AG08396 (cell line): ENCODE measurements at places on chromosomes 7 and 10.

DNA sequence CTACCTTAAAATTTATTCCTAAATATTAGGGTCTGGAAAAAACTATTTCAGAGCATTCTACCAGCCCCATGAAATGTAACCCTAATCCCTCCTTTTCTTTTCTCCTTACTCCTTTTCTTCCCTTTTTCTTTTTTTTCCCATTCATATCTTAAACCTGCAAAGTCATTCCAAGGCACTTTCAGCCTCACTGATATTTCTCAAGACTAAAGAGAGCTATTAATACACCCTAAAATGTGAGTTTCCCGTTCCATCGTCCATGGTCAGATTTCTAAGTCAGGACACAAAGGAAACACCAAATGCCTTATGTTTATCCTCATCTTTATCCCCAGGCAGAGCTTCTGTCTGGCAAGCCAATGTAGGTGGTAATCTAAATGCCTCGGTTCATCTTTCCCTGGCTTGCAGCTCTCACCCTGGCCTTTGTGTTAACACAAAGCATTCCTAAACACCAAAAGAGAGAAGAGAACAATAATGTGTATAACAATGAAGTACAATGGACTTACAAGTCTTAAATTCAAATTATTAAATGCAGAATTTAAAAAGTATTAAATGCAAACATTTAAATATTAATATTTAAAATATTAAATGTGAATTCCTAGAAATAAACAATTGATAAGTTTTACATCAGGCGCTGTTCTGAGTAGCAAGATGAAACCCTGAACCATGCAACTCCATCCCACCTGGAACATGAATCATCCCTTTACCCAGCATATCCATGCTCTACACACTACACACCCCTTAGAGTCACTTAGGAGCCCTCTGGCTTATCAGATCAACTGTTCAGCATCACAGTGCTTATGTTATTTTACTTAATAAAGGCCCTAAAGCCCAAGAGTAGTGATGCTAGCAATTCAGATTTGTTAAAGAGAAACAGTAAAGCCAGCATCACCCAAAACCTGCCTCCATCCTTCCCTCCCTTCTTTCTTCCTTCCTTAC lies 26.8 kb downstream of the MICU1 start:
- no peak for DNase-seq

DNA sequence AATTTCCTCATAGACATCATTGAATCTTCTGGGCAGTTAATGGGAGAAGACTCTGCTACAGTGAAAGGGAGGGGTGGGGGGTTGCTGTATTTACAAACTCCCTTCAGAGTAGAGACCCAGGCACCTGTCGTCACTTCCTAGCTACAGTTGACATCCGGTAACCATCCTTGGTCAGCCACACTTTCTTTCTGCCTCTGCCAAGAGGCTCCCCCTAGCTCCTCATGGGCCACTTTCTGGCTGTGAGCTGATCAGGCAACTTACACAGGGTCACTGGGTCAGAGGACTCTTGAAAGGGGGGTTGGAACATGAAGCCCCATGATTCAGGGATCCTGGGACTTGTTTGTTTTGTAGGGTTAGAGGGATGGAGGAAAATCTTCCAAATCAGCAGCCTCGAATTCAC lies 1.2 kb downstream of the TECPR1 start:
- DNase-seq = peak; percentile 7

GRCh38 chr7:70920876-70921275 lies 211.1 kb upstream of the GALNT17 start:
- no peak for DNase-seq

- DNase-seq = no peak
Measured at GRCh38 chr7:99011706-99012404, 132.1 kb downstream of the SMURF1 start.

DNA sequence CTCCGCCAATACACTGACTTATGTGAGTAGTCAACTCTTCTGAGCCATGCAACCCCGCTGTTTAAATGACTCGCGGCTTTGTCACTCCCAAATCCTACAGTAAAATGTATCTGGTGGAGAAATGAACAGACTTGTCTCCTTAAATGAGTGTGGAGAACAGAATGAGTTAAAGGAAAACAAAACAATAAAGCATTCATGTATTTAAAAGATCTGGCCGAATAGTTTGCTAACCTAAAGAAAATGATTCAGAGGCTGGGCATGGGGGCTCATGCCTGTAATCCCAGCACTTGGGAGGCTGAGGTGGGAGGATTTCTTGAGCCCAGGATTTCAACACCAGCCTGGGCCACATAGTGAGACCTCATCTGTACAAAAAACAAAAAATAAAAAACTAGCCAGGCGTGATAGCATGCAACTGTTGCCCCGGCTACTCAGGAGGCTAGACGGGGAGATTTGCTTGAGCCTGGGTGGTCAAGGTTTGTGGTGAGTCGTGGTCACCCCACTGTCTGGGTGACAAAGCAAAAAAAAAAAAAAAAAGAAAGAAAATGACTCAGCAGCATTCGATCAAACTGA lies 86.5 kb upstream of the PFKP start:
- DNase-seq = no peak

DNA sequence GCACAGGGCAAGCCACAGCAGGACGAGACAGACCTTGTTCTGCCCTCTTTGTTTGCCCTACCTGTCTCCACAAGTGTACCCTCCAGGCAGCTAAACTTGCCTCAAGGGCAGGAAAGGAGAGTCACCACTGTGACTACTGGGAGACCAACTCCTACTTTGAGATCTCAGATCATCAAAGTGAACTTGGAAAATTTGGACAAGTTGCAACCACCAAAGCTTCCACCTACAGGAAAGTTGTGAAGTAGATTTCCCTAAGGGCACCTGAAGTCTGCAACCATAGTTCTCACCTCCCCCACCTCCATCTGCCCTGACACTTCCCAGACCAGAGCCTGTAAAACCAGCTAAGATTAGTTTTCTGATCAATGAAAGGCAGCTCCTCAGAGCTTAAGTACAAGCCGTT lies 2.5 kb upstream of the WDR91 start:
- DNase-seq = no peak

GRCh38 chr7:120303105-120303504 lies 30.1 kb downstream of the KCND2 start:
- DNase-seq = no peak

- DNase-seq = no peak
Measured at GRCh38 chr7:69787736-69788431, 189.6 kb downstream of the AUTS2 start.

DNA sequence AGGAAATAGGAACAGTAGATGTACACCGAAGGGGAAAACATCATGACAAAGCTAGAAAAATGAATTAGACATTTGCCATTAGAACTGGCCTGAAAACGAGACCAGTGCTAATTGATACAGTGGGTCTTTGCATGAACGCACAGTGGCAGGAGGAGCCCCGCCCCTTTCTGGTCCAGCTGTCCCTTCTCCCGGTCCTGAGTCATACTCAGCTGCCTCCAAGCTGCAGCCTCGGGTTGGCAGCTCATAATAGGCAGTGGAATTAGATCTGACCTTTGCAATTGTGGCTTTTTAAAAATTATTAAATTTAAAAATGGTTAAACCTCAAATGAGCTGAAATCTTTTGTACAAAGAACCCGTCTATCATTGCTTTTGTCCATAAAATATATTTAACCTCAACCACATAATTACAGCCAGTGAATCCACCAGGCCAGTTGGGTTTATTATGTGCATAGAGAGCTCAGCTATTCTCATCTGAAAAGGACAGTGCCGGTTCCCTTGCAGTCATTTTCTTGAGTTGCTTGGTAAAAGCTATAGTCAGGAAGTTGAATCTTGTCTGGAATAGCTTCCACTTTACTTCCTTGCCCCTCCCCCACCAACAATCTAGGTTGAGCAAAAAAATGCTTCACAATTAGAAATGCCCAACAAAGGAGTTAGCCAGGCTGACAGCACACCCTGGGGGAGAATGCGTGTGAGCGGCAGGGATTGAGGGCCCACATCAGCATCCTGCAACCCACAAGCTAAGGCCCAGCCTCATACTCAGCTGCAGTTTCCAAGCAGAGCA lies 147.1 kb downstream of the BUB3 start:
- DNase-seq = peak; percentile 46

DNA sequence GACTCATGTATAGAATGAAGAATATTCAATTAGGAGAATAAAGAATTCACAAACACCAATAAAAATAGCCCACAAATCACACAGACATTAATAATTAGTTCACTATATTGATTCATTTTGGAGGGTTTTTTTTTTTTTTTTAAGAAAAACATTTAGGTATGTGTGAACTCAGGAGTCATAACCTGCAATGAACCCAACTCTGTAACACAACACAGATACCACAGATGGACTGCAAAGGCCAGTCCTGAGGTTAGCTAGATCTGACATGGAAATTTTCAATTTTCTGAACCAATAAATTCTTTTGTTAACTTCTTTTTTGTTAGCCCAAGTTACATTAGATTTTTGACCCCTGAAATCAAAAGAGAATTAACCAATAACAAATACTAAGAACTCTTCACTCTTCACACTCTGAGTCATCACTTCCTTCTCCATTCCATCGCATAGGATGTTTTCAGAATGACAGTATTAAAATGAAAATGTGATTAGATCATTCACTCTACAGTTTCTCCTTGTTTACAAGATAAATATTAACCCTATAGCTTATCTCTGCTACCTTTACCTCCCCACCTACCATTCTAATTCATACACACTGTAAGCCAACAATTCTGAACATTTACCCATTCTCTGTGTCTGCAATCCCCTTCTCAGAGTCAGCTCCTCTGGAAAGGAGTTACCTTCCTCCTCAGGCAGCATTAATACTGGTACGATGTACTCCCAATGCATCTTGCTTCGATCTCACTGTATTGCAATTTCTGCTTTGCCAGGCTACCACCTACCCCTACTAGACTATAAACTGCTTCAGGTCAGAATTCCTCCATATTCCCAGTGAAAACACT lies 141.5 kb downstream of the LRRN3 start:
- DNase-seq = peak; percentile 23

DNA sequence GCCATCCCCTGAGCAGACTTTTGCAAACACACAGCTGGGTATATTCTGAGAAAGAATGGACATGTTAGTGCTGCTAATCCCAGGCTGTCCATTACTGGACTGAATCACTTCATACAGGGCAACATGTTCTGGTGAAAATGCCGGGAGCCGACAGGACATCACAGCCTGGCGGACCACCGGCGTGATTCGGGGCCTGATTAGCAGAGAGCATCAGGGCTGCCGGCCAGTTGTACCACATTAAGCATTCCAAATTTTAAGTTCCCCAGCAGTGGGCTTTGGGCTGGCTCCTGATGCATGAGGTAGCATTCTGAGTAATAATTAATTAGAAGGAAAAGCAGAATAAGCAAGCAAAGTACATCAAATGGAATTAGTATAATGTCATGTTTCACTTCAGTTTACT lies 229.0 kb downstream of the GRID1 start:
- DNase-seq = no peak

- DNase-seq = no peak
Measured at GRCh38 chr10:74380795-74381194, 229.8 kb downstream of the ADK start.

DNA sequence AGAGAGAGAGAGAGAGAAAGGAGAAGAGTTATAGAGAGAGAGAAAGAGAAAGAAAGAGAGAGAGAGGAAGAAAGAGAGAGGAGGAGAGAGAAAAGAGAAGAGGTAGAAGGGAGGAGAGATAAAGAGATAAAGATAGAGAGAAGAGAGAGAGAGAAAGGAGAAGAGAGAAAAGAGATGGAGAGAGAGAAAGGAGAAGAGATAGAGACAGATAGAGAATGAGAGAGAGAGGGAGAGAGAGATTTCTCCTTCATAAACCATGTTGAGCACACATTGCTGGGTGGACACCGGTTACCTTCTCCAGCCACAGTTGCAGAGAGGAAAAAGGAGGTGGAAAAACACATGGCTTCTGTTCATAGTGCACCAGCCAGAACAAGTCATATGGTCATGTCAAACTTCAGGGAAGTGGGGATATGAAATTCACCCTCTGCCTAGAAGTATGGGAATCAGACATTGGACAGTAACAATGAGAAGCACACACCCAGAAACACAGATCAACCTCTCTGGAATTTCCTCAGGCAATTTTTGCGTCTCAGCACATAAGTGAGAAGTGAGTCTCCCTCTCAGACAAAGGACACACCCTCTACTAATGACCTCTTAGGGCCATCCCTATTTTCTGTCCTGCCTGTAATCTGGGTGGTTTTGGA lies 172.5 kb upstream of the SVIL start:
- DNase-seq = peak; percentile 36

DNA sequence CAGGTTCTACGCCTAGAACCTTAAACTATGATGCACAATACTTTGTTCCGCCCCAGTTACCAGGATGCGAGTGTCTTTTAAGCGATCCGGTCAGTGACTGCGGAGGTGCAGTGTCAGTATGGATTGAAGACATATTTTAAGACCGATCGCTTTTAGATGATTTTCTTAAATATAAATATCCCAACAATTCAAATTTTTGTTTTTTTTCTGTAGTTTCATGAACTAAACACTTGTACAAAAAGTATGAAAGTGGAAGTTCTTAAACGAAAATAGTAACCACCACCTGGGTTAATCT lies 835 bp downstream of the COMMD3 start:
- no peak for DNase-seq

DNA sequence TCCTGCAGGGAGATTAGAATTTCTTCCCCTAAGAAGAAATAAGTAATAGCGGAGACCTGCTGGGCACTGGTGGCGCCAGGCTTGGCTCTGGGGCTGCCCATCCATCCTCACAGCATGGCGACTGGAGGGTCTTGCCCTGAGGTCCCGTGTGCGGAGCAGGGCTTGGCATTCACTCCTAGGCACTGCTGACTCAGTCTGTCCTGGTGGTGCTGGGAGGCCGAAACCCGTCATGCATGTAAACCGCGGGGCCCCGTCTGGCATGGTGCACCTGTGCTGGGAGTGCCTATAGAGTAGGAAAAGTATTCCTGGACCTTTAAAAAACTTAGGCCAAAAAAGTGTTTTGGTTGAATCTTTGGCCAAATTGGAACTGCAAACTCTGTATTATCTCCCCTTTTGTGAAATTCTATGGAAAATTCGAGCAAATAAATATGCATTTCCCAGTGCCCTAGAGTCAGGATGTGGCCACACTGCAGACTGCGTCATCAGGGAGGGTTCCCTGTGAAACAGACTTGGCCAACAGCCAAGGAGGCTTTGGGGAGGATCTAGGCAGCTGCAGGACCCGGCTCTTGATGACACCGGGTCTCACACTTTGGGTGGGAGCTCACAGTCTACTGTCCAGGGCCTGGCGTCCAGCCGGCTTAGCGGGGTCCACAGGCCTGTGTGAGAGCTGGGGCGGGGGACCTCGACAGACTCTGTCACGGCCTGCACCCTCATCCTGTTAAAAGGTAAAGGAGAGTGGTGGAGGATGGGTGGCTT lies 122.3 kb downstream of the VIPR2 start:
- DNase-seq = no peak

DNA sequence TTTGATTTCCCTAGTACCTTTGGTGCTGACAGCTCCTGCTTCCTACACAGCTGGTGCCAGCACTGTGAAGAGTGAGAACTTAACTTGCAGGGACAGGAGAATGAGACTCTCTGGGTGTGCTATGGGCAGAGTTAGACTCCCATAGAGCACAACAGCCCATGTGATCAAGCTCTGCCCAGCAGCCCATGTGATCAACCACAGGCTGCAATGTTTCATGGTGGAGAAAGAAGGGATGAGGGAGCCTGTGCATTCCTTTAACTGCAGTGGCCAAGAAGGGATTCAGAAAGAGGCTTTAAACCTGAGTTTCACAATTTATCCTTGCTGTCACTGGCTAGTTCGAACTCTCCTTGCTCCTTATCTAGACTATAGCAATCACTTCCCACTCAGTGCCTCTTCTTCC lies 10.0 kb upstream of the MEST start:
- peak; percentile 37 for DNase-seq
